ENCODE measurements at places on chromosomes 4 and X.

- no peak for DNase-seq
Observed at GRCh38 chr4:180808862-180809261, 1434.3 kb upstream of the TENM3 start.

DNA sequence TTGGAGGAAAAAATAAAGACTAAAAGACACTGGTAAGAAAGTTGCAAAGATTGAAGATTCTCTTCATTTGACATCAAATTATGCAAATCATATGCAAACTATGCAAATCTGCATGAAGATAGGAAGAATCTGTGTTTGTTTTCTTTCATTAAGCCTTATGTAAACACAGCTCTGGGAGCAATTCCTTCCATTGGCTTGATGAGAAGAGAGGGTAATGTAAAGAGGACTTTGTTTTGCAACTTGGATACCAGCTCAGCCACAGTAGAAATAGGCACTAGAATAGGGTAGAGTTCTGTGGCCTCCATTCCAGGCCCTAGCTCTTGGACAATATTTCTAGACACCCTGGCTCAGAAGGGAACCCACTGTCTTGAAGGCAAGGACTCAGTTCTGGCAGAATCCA, 388.4 kb upstream of the RASGEF1B start:
- DNase-seq = no peak

DNA sequence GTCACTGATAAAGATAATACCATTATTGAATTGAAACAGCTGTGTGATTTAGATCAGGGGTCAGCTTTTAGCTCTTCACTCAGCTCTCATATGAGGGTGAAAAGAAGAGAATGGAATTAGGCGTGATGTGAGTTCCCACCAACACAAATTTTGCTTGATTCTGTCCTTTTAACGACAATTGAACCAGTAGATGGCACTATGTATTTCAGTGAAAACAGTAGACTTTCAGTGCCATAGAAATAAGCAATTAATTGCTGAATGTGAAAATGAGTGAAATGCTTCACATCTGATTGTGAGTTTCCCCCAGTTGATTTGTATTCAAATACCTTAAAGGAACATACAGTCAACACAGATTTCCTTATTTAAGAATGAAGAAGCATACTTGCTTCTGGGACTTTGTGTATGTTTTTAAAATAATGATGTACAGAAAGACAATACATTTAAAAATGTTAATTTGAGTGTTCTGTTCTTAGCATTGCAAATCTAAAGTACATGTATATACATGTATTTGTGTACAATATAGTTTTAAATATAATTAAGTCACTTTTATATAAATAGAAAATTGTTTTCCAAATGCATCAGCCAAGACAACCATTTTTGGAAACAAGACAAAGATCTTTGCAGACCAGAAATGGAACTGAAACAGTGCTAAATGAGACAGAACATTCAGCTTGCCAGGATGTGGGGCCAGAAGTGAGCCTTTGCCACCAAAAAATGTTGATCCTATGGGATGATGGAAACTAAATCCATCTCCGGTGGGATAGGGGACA, 178.8 kb downstream of the SNCA start:
- DNase-seq = no peak

- no peak for DNase-seq
Observed at GRCh38 chr4:163606896-163607691, 112.6 kb downstream of the TMA16 start.

- DNase-seq = no peak
Observed at GRCh38 chr4:41656572-41657520, 91.7 kb downstream of the PHOX2B start.

GRCh38 chrX:79259073-79259689, 108.0 kb downstream of the ITM2A start:
- peak; percentile 13 for DNase-seq

GRCh38 chr4:71322425-71322824, 16.4 kb upstream of the SLC4A4 start:
- no peak for DNase-seq

DNA sequence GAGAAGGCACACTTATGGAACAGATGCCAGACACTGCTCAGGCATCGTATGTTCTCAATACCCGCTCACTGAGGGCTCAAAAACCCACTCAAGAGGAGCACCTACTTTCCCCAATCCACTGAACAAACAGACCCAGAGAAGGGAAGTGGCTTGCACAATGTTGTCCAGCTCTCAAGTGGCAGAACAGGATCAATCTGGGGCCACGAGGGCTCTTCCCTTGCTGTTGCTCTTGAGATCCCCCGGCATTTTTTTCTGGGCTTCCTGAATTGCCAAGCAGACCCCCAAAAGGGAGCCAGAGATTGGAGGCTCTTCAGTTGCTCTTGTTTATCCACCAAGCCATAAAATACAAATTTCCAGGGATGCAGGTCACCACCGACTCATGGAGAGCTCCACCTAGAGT, 35.7 kb downstream of the IDS start:
- no peak for DNase-seq

- DNase-seq = no peak
Observed at GRCh38 chrX:7500386-7500785, 342.6 kb upstream of the VCX start.

DNA sequence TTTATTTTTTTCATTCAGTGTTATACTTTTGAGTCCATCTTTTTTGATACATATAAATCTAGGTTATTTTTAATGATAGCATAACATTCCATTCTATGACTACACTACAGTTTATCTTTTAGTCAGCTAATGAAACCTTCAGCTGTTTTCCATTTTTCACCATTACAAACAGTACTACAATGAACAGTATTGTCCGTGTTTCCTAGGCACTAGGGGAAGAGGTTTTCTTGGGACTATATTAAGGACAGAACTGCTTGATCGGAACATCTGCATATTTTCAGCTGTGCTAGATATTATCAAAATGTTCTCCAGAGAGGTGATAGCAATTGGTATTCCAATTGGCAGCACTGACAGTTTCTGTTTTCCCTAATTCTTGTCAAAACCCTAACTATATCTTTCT, 44.3 kb upstream of the HCCS start:
- DNase-seq = no peak

GRCh38 chr4:118265312-118266144, 87.3 kb downstream of the PRSS12 start:
- no peak for DNase-seq
